ENCODE measurements at places on chromosomes 11 and 22.
A peak's percentile ranks its signal among the peaks of the same experiment; 100 is the strongest.

GRCh38 chr22:39839917-39840510 is 53.5 kb downstream of the ENTHD1 start:
- no peak for DNase-seq

DNA sequence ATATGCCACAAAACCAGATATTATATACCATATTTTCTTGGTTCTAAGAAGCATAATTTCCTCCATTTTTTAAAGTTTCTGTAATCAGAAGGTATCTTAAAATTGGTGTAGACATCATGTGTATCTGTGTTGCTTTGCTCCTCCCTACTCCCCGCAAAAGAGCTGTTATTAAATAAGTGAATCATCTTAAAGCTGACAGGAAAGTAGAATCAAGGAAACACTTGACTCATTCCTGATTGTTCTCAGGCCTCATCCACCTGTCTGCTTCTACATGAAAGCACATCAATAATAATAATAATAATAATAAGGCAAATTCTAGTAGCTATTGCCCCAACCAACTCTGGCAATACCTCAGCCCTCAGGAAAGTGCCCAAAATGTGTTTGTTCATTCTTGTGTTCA is 26.2 kb upstream of the GUCY1A2 start:
- no peak for DNase-seq

DNA sequence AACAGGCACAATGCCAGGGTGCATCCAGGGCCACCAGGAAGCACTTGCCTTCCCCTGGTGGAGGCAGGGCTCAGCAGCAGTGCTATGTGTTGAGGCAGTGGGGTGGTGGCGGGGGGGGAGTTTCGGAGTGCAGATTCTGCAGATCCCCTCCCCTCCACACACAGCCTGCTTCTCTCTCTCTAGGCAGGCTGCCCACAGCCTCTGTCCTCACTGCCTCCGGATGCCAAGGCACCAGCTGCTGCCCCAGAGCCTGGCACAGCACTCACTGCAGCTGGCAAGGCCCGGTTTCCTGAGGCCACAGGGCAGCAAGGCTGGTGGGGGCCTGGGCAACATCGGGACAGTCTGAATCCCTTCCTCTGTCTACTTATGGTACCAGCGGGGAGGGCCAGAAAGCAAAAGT is 35.8 kb downstream of the NRXN2 start:
- DNase-seq: peak; percentile 70

GRCh38 chr11:100752371-100753171 is 65.5 kb downstream of the ARHGAP42 start:
- DNase-seq: no peak

GRCh38 chr11:65446446-65447277 is 24.1 kb downstream of the NEAT1 start:
- DNase-seq: no peak

- DNase-seq: no peak
Observed at GRCh38 chr11:90218606-90219005, 4.2 kb downstream of the CHORDC1 start.

DNA sequence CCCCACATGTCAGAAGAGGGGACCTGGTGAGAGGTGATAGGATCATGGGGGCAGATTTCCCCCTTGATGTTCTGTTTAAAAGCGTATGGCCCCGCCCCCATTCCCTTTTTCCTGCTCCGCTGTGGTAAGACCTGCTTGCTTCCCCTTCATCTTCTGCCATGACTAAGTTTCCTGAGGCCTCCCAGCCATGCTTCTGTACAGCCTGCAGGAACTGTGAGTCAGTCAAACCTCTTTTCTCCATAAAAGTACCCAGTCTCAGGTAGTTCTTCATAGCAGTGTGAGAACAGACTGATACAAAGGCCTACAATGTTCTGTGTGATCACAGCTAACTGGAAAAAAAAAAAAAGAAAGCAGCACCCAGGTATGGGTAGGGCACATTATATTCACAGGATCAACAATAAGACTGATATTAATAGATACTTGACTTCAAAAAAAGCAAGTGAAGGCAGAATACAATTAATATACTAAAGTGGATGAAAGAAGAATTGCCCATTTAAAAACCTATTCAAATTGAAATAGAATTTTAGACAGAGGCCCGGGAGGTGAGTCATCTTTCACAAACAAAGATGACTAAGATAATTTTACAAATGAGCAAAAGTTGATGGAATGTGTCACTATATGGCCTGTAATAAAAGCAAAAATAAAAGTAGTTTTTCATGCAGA is 1.7 kb upstream of the OR52K1 start:
- no peak for DNase-seq

- no peak for DNase-seq
Observed at GRCh38 chr11:70507466-70508230, 109.3 kb downstream of the CTTN start.

DNA sequence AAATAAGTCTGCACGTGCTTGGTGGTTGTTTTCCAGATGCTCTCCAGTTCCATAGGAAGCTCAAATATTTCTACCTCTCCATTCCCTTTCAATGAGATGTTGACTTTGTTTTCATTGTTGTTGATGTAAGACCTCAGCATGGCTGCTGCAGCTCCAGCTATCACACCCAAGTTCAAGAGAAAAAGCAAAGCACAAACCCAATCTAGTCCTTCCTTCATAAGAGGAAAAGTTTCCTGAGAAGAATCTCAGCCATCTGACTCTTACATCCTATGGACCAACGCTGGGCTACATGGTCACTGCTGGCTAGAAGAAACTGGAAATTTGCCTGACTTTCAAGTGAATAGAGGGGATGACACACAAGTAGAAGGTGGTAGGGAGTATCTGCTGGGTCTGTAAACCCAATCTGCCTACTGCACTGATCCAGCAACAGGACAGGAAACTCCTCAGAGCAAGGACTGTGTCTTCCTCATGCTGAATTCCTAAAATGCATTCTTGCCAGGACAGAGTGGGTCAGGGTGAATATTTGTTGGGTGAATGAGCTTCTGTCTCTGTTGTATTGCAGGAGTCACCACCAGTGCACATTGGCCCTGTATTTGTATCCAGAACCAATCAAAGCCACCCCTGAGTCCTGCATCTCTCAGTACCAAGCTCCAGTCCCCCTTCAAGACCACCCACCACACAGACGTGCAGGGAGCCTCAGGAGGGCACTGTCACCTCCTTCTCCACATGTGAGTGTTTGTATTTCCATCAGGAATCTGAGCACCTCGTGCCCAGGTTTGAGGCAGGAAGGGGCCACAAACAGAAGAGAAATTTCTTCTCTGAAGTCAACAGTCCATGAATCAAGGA is 118.0 kb upstream of the IGLL5 start:
- DNase-seq: no peak

GRCh38 chr11:61026121-61027031 is 54.9 kb downstream of the CD6 start:
- DNase-seq: no peak

DNA sequence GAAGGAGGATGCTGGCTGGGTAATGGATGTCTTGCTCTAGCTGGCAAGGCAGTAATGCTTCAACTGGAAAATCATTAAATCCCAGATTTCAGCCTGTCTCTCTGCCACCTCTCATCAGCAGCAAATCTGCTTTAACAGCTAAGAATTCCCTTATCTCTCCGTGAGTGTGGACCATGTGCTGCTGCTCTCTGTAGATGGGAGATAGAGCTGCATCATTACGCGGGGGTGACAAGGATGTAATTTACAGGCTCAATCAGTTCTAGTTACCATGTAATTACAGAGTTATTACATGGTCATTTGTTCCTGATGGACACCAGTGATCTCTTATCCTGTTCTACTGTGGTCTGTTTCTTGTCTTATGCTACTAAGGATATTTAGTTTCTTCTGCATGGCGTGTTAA is 665.4 kb downstream of the NTM start:
- DNase-seq: no peak

- DNase-seq: no peak
Observed at GRCh38 chr22:24969560-24970301, 17.2 kb downstream of the KIAA1671 start.

- DNase-seq: no peak
Observed at GRCh38 chr11:112731538-112731937, 229.7 kb upstream of the NCAM1 start.

DNA sequence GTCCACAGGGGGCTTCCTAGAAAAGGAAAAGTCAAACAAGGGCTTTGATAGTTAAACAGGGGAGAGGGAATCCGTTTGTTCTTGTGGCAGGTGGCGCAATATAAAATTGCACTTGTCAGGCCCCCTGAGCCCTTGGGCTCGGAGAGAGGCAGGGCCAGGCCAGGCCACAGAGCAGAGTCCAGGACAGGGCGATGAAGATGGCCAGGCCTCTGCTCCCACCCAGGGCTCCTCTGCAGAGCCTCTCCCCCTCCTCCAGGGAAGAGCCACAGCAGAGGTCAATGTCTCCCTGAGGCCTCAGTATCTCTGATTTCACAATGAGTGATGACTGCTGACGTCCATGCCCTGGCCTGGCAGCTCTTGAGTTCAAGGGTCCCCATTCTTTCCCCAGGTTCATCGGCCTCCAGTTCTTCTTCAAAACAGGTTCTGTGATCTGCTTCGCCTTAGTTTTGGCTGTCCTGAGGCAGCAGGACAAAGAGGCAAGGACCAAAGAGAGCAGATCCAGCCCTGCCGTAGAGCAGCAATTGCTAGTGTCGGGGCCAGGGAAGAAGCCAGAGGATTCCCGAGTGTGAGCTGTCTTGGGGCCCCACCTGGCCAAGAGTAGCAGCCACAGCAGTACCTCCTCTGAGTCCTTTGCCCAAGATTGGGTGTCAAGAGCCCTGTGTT is 36.4 kb upstream of the TPBGL start:
- DNase-seq: no peak
